Stimulated activated memory B cell treated with anti-CD40 and anti-IgM and Interleukin-4, amounts not matched to agents 10 μg/mL and 1 μg/mL and 100 μg/mL, for 72 hours (primary cell): ENCODE measurements at places on chromosomes 13 and 19.

DNA sequence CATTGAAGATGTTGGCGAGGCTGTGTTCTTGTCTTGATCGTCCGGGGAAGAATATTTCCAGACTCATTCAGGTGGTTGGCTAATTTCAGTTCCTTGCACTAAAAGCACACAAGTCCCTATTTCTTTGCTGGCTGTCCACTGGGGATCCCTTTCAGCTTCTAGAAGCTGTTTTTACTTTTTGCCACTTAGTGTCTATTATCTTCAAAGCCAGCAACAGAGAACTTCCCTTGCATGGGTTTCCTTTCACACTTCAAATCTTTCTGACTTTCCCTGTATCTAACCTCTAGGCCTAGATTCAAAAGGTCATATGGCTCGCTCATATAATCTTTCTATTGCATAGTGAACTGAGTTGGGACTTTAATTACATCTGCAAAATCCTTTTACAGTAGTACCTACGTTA is 215.3 kb upstream of the PCDH9 start:
- no peaks in the 10 kb centered on the region for H3K4me1 ChIP-seq
- H3K36me3 ChIP-seq, result no peaks in the 10 kb centered on the region
- ATAC-seq, result no peak
- no peak overlapping the region for H3K27ac ChIP-seq

DNA sequence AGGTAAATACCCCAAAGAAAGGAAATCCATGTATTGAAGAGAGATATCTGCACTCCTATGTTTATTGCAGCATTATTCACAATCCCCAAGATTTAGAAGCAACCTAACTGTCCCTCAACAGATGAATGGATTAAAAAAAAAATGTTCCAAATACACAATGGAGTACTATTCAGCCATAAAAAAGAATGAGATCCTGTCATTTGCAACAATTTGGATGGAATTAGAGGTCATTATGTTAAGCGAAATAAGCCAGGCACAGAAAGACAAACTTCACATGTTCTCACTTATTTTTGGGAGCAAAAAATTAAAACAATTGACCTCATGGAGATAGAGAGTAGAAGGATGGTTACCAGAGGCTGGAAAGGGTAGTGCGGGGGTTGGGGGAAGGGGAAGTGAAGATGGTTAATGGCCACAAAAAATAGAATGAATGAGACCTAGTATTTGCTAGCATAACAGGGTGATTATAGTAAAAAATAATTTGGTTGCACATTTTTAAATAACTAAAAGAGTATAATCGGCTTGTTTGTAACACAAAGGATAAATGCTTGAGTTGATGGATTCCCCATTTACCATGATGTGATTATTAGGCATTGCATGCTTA is 9.7 kb upstream of the ZNF709 start:
- peaks cover 23% of the 10 kb centered on the region for H3K4me1 ChIP-seq
- H3K27me3 ChIP-seq, result no peaks in the 10 kb centered on the region
- no peak for ATAC-seq
- H3K27ac ChIP-seq, result peak overlapping the region; percentile 78
- H3K36me3 ChIP-seq, result no peaks in the 10 kb centered on the region

DNA sequence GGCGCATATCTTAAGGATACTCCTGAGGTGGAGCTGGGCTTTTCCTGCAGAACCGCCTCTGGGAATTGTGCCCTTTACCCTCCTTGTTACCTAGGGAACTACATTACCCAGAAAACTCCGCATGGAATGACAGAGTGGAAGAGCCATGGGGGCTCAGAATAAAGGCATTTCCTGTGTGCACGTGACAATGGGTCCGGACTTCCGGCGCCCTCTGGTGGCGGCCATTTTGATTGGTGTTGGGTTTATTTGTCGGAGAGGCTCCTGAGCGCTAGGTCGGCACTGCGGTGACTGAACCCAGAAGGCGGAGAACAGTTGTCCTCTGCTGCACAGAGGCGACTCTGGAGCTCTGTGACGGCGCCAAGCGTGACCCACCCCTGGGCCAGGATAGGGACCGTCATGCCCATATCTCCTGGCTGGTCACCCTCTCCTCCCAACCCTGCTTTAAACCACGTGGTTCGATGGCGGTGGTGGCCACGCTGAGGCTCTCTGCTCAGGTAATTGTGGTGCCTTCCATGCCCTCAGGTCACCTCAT is at the start of gene ZNF587B:
Gene ZNF587B (plus strand): TSS at position 229 of the 532 bp plus-strand sequence. CDS start 230 bp downstream, at position 459.
- H3K4me3 ChIP-seq, result no peak within 1 kb of the TSS
- peaks cover 41% of the 10 kb centered on the region for H3K36me3 ChIP-seq
- H3K27me3 ChIP-seq, result no peaks in the 10 kb centered on the region

DNA sequence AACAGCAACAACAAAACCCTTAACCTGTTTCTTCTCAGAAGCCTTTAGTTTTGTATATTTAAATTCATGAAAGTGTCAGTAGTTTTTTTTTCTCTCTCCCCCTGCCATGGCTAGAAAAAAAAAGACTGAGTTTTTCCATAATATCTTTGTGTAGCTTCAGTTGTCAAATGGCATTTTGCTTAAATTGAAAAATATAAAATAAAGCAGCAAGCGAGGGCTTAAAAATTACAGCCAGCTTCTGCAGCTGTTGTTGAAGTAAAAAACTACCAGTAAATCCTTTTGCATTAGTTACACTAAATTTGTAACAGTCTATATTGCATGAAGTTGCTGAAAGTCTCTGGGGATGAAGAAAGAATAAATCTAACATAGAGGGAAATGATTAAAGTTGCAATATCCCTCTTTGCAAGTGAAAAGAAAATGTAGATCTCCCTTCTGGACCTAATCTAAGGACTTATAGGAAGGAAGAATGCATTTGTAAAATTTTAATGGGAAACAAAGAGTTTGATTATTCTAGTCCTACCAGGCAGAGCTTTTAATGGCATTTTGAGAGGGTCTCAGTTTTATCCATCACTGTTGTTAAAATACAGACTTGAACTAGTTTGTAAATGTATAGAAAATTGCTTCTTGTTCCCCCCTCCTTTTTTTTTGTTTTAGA is 215.7 kb downstream of the ATP8A2 start:
- no peak overlapping the region for H3K27ac ChIP-seq
- no peak overlapping the region for H3K4me3 ChIP-seq
- no peaks in the 10 kb centered on the region for H3K4me1 ChIP-seq
- H3K27me3 ChIP-seq, result no peaks in the 10 kb centered on the region

- no peak overlapping the region for H3K4me3 ChIP-seq
- H3K36me3 ChIP-seq, result no peaks in the 10 kb centered on the region
- H3K4me1 ChIP-seq, result no peaks in the 10 kb centered on the region
- no peak for ATAC-seq
- H3K27me3 ChIP-seq, result no peaks in the 10 kb centered on the region
Observed at GRCh38 chr13:53605326-53605725, 576.7 kb downstream of the OLFM4 start.
